ENCODE measurements at places on chromosomes 6 and 20.
A peak's percentile ranks its signal among the peaks of the same experiment; 100 is the strongest.

GRCh38 chr6:40606526-40606925 lies 19.4 kb upstream of the LRFN2 start:
- DNase-seq = no peak

DNA sequence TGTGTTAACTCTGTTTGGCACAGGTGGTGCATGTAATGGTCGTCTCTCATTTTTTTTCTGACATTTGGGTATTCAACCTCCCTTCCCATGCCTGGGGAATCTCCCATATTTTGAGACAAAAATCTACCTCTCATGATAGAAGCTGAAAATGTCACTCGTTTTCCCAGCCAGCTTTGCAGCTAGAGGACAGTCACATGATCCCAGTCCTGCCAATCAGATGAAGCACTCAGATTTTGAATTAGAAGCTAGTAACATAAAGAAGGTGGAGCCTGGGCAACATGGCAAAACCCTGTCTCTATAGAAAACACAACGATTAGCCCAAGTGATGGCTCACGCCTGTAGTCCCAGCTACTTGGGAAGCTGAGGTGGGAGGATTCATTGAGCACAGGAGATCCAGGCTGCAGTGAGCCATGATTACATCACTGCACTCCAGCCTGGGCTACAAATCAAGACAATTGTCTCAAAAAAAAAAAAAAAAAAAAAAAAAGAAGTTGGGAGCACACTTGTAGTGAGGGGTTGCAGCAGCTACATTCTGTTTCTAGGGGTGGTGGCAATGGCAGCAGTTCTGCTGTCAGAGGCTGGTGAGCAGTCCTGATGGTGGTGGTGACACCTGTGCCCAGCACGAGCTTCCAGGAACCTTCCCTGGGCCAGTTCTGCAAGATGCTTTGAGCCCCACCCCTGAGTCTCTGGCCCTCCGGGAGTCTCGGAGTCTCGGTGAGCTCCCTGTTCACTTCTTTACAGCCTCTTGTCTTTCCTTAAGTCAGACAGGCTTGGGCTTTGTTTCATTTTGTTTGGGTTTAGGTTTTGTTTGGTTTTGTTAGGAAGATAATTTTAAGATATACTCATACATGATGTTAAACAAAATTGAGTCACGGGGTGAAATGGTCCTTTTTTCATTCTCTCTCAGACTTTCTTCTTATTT lies 94.1 kb upstream of the KCNG1 start:
- no peak for DNase-seq

DNA sequence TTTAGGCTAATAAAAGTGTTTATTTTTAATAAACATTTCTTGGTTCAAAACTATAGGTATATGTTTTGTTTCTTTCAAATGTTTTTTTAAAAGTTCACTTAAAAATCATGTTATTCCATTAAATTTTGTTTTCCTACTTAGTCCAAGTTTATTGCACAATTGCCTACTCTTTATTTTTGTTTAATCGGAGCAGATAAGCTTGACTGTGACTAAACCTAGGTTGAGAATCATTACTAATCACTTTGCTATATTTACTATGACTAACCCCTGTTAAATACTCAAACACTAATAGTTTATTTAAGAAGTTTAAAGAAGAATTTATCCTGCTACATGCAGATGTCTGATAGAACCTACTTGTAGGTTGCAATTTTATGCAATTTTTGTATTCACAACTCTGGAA lies 18.8 kb downstream of the MAP3K4 start:
- peak; percentile 45 for DNase-seq

DNA sequence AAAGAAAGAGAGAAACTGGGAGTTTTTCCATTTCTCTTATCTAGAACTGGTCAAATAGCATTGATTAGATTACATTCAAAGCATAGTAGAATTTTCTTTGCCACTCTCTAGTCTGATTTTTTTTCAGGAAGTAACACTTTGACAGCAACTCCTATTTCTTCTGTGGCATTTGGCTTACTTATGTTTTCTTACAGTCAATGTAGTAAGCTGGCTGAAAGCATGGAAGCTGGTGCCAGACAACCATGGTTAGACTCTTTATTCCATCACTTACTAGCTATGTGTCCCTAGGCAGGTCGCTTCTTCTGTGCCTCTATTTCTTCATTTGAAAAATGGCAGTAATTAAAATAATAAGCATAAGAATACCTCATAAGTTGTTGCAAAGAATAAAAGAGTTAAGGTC lies 54.2 kb upstream of the OPRM1 start:
- no peak for DNase-seq

- peak; percentile 52 for DNase-seq
Observed at GRCh38 chr6:113857556-113858479, 673 bp downstream of the MARCKS start.

DNA sequence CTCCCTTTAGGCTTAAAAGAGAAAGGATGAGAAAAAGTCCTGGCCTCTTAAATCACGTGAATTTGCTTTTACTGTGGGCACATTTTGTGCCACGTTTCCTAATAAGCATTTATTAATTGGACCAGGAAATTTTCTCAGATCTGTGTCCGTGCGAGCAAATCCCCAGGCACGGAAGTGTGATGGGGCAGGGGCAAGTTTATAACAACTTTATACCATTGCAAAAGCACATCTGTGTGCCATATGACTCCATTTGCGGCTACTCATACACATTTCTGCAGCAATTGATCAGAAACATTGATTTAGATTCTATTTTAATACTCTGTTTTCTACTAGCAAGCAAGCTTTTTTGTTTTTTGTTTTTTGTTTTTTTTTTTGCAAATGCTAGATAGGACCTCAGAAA lies 373.2 kb downstream of the TAF4 start:
- no peak for DNase-seq

GRCh38 chr20:59774204-59774641 lies 159.2 kb downstream of the SYCP2 start:
- no peak for DNase-seq

GRCh38 chr20:54004445-54004844 lies 65.9 kb downstream of the BCAS1 start:
- peak; percentile 33 for DNase-seq

- DNase-seq = no peak
Observed at GRCh38 chr6:4176907-4177306, 41.5 kb upstream of the ECI2 start.

DNA sequence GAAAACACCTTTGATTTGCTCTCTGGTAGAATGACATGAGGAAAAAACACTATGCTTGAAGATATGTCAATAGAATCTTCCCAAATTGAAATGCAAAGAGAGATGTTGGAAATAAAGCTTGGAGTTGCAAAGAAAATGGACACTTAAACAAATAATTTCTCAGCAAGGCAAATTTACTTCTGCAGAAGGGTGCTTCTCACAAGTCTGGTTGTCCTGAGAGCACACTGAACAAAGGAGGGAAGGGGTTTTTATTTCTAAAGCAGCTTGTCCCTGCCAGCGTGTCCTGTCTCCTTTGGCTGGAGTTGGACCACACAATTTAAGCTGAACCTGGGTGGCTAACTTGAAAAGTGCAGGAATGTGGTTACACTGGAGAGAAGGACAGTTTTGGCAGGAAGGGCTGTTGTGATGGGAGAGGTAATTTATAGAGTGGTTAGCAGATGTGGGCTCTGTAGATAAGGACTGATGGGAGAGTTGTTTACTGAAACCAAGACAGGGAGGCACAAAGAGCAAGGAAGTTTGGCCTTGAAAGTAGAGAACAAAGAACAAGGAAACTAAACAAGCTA lies 454.6 kb upstream of the EYS start:
- DNase-seq = no peak

GRCh38 chr20:3237011-3237957 lies 1.7 kb downstream of the SLC4A11 start:
- DNase-seq = no peak

DNA sequence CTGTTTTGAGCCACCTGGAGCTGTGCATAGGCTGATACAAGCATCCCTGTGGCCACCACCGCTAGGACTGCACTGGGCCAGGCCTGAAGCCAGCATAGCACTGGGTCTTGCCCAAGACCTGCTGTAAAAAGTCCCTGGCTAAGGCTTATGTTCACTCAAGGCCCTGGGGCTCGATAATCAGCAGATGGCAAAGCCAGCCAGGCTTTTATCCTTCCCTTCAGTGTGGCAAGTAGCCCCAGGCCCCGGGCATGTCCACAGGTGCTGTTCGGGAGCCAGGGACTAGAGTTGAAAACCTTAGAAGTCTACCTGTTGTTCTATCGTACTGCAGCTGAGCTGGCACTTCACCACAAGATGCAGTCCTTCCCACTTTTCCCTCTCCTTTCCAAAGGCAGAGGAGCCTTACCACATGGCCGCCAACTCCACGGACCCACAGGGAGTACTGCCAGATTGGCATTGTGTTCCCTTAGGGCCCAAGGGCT lies 226.4 kb upstream of the ZNF217 start:
- no peak for DNase-seq

GRCh38 chr20:36031806-36032205 lies 63.4 kb downstream of the CNBD2 start:
- no peak for DNase-seq

DNA sequence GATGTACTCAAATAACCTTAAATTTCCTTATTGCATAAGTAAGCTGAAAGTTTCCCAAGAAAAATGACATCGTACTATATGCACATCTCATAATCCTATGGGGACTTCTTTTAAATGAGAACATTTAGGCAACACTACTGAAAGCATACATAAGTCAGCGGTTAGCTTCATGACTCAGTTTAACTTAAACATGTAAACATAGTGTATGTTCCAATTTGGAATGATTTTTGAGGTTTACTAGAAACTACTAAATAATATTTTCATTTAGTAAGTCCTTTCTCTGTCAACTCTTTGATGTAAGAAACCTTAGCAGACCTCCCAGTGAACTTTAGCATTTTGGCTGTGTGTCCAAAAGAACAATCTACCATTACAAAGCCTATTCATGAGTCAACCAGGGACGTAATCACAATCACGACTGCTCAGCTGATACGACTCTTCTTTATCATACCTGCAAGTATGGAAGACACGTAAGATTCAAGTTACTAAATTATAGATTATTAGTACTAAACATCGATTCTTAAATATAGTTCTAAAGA lies 19.3 kb downstream of the HIVEP2 start:
- peak; percentile 47 for DNase-seq

GRCh38 chr6:19928461-19928860 lies 91.3 kb downstream of the ID4 start:
- DNase-seq = no peak

GRCh38 chr6:153997221-153997620 lies 41.8 kb upstream of the OPRM1 start:
- DNase-seq = no peak

- peak; percentile 38 for DNase-seq
Observed at GRCh38 chr6:48101290-48101689, 9.7 kb downstream of the PTCHD4 start.

GRCh38 chr20:48770700-48771442 lies 56.9 kb downstream of the PREX1 start:
- no peak for DNase-seq

DNA sequence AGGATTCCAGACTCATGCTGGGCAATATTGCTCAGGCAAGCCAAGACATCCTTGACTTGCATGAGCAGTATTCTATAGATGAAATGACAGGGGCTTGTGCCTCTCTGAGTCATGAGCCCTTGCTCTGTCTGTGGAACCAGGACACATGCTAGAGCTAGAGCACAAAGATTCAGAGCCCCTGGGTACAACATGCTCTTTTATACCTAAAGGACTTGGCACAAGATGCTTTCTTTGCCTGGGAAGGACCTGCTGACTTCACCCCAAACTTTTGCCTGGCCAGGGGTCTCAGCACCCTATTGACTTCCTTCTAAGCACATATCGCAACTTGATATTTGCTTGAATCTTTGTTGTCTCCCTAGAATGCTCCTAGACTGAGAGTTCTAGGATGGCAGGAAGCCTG lies 27.4 kb downstream of the TGM6 start:
- DNase-seq = no peak

- DNase-seq = no peak
Observed at GRCh38 chr6:10309457-10310329, 105.2 kb downstream of the TFAP2A start.

DNA sequence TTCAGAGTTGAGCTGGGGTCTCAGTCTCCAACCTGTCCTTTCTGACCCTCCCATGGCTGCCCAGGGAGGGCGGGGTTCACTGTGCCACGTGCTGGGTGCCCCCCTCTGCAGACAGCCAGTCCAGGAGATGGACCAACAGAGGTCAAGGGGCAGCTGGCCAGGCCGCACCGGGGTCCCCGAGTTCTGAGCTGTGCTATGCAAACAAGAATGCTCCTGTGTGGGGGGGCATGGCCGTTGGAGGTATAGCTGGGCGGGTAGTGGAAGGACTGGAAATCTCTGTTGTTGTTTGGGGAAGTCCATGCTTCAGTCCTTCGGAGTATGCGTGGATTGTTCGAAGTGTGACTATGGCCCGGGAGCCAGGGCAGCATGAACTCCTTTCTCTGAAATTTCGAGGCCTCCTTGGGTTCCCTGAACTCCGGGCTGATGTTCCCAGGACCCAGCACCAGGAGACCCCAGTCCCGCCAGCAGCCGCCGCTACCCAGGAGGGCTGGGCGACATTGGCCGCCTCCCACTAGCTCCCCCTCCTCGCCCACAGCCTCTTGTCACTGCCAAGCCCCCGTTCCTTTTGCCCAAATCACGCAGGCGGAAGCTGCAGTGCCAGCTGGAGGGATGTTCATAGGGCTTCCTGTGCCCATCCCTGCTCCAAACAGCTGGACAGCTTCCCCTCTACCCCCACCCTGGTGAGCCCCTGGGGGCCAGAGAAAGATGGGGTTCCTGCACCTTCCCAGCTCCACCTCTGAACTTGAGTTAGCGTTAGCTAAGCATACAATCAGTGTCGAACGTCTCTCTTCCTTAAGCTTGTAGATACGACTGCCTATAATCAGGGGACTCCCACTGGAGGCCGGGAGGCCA lies 126.6 kb downstream of the TAF4 start:
- DNase-seq = no peak

DNA sequence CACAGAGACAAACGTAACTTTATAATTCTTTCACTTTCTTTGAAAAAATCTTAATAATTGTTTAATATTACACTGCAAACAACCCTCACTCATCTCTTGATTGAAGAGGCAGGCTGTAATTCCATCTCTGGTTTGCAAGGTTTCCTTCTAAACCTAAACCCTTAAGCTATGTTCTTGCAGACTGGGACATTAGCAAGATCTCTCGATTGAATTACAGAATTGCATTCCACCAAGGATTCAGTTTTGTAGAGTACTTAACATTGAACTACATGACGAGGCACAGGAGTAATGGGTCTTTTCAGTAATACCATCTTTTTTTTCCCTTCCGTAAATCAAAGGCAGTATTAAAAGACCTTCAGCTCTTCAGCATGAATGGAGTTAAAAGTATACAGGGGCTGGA lies 111.6 kb upstream of the EEF1E1 start:
- no peak for DNase-seq

DNA sequence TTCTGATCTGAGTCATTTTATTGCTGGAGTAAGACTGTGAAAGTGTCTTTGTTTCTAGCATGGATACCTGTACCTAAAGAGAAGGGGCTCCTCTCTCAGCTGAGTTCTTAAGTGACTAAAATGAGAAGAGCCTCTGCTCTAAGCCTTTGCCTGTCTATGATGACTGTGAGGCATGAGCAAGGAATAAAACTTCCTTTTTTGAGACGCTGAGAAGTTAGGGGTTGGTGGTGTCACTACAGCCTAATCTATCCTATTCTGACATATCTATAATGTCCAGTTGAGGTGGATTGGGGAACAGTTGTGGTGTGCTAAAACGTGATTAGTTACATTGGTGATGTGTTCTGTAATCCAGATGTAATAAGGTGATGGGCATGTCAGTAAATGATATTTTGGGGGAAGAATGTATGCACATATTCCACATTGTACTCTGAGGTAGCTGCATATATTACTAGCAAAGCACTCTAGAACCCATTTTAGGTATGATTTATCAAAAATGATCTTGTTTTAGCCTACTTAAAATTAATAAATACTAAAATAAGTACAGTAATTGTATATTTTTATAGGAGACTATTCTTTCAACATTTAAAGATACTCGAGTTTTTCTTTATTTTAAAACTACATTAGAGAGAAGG lies 18.1 kb downstream of the ADGRB3 start:
- DNase-seq = no peak

GRCh38 chr6:35312076-35312800 lies 14.6 kb downstream of the DEF6 start:
- DNase-seq = no peak
